ENCODE measurements at places on chromosomes 5 and 9. TPM values are rescaled to one million over a fixed set of nuclear protein-coding genes. Genes with fewer than 3 reads are reported as not detected.

- ATAC-seq = no peak
Observed at GRCh38 chr9:130626249-130626996, 38.0 kb upstream of the PRDM12 start.

- ATAC-seq = no peak
Observed at GRCh38 chr5:138752341-138752950, 779 bp upstream of the CTNNA1 start.

DNA sequence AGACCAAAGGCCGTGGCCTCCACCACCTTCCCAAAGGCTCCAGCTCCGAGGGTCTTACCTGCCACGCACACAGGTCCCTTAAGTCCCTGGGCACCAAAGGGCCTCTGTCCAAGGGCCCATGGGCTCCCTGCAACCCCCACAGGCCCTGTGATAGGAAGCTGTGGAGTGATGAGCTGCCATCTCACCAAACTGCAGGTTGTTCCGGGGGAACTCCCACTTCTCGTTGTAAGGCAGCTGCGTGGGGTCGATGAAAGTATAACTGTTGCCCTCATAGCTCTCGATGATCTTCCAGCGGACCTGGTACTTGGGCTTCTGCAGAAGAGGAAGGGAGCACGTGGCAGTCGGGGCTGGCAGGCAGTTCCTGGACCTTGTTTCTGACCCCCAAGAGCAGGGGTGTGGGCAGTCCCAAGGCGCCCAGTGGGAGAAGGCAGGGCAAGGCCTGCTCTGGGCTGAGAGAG, 24.8 kb downstream of the CSF1R start:
- ATAC-seq = no peak

Gene FOXD4L6
- total RNA-seq = not detected

Gene HRCT1
- 1.2 TPM for total RNA-seq

- ATAC-seq = no peak
Observed at GRCh38 chr5:73095564-73096238, 24.7 kb upstream of the TMEM171 start.

- ATAC-seq = no peak
Observed at GRCh38 chr5:72122602-72123001, 15.3 kb downstream of the MAP1B start.

GRCh38 chr5:55096182-55096581, 6.3 kb upstream of the GZMA start:
- ATAC-seq = no peak

DNA sequence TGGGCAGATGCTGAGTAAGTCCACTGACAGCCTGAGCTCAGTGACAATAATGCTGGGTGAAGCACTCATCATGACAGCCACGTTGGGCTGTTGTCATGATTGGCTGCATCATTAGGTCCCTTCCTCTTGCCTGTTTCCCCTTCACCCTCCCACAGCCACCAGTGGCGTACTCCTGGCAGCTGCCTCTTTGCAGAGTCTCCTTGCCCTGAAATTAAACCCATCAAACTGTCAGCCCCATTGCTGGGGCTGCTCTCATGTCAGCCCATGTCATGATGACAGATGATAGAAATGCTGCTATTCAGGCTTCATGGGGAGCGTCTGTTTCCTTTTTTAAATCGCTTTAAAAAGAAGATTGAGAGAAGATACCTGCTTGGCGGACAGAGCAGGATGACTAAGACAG, 327.4 kb downstream of the AGTPBP1 start:
- no peak for ATAC-seq

Gene TPPP
- 3.3 TPM for total RNA-seq

DNA sequence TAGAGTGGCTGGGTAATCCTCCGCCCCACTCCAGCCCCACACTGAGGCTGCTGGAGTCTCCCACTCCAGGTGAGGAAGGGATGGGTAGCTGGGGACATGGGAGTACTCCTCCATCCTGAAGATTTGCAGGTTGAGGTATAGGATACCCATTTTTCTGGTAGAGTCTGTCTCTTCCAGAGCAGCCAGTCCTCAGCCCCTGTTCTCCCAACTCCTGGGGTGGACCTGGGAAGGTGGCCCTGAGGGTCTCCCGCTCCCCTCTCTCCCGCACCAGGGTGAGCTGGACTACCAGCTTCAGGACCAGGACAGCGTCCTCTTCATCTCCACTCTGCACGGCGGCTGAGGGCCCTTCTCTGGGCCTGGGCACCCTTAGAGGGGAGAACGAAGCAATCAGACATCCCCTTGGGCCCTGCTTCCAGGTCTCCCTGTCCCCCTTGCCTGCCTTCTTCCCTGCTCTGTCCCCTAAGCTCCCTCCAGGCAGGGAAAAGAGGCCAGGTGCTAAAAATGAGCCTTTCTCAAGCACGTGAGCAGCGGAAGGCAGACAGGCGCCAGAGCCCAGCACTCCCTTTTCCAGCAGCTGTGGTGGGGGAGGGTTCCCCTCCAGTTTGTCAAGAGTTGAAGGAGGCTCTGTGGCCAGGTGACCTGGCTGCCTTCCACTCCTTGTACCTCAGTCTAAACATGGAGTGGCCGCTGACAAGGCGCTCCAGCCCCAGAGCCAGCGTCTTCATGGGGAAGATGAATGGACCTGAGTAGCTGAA, 18.4 kb downstream of the URM1 start:
- no peak for ATAC-seq

DNA sequence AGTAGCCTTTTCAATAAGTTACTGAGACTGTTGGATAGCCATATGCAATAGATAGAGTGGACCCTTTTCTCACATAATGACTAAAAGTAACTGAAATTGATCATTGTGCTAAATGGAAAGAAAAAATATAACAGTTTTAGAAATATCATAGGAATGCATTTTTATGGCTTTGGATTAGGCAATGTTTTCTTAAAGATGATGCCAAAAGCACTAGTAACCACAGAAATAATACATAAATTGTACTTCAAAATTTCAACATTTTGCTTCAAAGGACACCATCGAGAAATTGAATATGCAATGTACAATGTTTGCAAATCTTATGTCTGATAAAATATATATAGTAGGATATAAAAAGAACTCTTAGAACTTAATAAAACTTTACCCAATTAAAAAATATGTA, 1267.5 kb upstream of the CDH9 start:
- ATAC-seq = no peak

DNA sequence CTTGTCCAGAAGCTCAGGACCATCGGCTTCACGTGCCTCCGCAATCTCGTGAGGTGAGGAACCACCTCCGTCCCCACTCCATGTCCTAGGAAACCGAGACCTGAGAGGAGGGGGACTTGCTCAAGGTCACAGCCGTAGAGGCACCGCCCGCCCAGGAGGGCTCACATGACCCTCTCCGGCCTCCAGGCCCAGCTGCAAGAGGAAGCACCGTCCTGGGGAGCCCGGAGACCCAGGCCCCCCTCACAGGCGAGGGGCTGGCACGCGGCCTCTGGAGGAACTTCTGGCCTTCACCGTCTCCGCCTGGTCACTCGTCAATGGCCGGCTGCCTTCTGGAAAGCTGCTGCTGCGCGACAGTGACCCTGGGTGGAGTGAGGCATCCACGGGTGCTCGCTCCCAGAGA, 24.2 kb downstream of the FAM78A start:
- peak; percentile 16 for ATAC-seq

Measured in esophagus mucosa (tissue), 1 donor.